ENCODE measurements at places on chromosomes 12 and 14.

- DNase-seq = no peak
Observed at GRCh38 chr14:20667957-20668356, 16.4 kb upstream of the RNASE4 start.

DNA sequence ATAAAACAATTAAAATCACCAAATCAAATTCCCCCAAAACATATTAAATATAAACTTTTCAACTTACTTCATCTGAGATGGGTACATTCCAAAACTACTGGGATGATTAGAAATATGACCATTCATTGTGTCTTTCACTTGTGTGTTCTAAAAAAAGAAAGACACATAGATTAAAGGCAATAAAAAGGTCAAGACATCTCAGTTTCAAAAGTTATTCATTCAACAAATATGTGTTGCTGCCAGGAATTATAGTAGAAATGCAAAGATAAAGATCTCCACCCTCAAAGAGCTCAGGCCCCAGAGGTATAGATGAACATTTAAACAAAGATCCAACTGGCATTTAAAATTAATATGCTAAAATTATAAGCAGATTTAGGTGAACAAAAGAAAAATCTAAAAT lies 106.4 kb downstream of the EPS8 start:
- DNase-seq = no peak

- DNase-seq = peak; percentile 10
Observed at GRCh38 chr14:101022121-101022520, 118.6 kb upstream of the RTL1 start.

- DNase-seq = no peak
Observed at GRCh38 chr12:124715121-124715990, 147.9 kb upstream of the NCOR2 start.

- DNase-seq = no peak
Observed at GRCh38 chr12:91256411-91256810, 73.8 kb upstream of the DCN start.

- DNase-seq = no peak
Observed at GRCh38 chr14:78028471-78028870, 141.7 kb upstream of the NRXN3 start.

GRCh38 chr12:128819293-128820144 lies 4.2 kb downstream of the SLC15A4 start:
- DNase-seq = no peak

GRCh38 chr14:99604766-99605298 lies 825 bp upstream of the CCDC85C start:
- DNase-seq = no peak

DNA sequence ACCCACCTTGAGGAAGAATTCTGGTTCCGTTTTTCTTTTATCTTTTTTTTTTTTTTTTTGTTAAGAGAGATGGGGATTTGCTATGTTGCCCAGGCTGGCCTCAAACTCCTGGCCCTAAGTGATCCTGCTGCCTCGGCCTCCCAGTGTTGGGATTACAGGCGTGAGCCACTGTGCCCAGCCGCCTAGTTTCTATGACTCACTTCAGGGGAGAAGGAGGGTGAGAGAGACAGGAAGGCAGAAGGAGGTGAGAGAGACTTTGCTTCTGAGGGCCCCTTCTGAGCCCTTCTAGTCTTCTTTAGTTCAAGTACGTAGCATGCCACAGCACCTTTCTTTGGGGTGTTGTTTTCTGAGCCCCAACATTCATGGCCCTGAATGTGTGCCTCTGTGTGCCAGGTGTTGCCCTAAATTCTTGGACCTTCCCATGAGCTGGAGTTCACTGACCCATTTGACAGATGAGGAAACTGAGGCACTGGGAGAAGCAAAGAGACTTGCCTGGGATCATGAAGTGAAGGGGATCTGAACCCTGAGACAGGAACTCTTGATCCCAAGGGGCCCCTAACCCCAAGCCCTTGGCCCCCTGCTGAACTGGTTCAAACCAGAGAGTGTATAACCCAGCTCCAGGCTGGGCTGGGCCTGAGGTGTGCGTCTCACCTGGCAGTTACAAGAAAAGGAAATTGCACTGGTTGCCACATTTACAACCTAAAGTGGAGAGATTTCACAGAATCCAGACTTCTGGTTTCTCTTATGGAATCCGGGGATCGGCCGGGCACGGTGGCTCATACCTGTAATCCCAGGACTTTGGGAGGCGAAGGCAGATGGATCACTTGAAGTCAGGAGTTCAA lies 20.8 kb downstream of the SH2B3 start:
- no peak for DNase-seq

GRCh38 chr14:99478128-99478527 lies 2.5 kb downstream of the SETD3 start:
- no peak for DNase-seq

DNA sequence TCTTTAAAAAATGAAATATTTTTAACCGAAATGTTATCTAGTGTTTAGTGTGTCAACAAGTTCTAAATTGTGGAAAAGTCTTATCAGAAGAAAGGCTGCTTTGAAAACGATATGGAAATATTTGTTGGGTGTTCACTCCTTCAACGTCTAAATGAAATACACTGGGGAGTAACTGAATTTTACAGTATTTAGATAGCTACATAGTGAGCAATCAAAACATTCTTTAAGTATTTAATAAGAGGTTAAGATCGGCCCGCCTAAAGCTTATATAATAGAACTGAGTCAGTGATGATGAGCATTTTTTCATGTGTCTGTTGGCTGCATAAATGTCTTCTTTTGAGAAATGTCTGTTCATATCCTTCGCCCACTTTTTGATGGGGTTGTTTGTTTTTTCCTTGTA lies 228.3 kb downstream of the RAD51B start:
- DNase-seq = no peak

DNA sequence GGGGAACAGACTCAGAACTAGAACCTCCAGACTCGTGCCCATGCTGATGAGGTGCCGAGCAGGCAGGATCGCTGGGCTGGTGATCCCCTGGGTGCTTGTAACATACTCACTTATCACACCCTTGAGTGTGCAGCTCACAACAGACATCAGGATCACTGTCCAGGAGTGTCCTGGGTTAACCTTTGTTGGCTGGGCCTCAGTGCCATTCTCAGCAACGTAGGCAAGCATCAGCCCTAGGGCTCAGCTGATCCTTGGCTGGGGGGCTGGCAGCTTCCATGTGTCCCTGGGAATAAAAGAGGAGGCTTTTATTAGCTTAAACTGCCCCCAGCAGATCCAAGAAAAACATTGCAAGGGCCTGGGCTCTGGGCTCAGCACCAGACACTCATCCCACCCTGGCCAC lies 1.6 kb downstream of the TMEM229B start:
- no peak for DNase-seq

- no peak for DNase-seq
Observed at GRCh38 chr12:52210186-52210924, 18.5 kb upstream of the KRT80 start.

DNA sequence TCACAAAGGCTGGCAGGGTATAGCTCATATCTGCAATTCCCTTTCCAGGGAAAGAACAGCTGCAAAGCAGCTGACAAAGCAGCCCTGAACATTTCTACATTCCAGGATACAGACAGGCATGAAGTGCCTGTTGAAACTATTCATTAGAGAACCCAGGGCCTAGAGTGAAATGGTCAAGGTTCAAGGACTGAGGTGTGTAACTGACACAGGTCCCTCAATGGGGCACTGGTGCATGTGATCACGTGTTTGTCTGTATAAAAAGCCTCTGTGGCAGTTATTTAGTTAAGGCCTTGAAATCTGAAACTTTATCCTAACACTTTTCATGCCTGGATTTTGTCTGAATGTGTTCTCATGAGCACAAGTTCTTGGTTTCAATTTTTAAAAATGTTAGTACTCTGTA lies 47.1 kb downstream of the GIT2 start:
- DNase-seq = no peak

DNA sequence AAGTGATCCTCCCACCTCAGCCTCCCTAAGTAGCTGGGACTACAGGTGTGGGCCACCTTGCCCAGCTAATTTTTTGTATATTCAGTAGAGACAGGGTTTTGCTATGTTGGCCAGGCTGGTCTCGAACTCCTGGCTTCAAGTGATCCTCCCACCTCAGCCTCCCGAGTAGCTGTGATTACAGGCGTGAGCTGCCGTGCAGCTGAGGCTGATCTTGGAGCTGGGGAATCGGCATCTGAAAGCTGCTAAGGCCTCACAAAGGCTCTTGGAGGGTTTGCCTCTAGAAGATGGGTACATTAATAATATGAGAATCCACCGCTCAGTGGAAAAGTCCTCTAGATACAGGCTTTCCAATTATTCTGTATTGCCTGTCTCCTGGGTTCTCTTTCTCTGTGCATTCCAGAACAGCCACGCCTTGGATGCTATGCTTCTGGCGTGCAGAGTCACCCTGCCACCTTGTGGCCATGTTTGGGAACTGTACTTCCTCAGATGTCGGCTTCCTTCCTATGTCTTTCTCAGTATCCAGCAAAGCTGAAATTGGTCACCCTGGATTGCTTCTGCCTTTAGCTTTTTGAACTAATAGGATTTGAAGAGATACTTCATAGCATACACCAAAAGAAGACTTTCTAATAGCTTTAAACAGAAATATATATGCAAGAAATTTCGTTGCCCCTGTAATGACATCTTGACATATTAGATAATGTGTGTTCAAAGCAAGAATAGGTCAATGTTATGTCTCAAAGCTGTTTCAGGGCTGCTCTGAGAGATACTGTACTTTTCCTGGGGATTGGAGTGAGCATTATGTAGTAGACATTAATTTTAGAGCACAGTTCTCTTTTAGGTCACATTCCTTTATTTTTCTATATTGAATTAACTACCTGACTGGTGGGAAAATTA lies 75.4 kb downstream of the SNAPC1 start:
- peak; percentile 82 for DNase-seq

DNA sequence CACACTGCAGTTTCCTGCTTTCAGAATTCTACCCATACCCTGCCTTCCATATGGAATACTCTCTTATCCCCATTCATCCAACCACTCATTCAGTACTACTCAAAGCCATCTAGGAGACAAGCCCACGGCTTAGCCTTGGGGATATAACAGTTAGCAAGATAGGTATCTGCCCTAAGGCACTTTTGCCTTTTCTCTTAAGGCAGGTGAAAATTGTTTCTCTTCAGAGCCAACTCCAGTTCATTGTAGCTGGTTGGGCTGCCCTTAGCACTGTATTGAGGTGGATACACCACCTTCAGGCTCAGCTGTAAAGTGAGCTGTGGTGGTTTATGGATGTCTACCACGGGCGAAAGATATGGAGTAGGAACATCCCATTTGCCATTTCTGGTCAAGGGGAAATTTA lies 729.7 kb upstream of the TBX3 start:
- DNase-seq = no peak

- no peak for DNase-seq
Observed at GRCh38 chr14:61187196-61187905, 93.8 kb downstream of the TMEM30B start.

DNA sequence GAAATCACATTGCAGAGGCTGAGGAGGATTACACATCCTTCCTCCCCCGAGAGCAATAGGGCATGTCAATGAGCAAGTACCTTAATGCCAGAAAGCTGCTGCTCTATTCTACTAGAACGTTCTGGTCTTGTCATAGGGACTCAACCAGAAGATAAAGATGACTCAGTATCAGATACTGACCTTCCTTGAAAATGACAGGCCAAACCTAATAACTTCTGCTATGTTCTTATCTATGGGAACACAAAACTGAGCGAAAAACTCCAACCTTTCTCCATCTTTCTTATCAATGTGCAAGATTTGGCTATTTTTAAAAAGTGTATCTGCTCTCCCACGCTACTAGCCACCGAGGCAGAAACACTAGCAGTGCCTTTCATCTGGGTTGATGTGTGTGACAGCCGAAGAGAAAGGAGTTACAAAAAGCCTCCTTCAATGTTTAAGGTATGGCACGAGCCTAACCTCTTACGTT lies 5.5 kb downstream of the CCDC92 start:
- DNase-seq = no peak

- no peak for DNase-seq
Observed at GRCh38 chr12:57451233-57451778, 3.8 kb upstream of the INHBE start.

DNA sequence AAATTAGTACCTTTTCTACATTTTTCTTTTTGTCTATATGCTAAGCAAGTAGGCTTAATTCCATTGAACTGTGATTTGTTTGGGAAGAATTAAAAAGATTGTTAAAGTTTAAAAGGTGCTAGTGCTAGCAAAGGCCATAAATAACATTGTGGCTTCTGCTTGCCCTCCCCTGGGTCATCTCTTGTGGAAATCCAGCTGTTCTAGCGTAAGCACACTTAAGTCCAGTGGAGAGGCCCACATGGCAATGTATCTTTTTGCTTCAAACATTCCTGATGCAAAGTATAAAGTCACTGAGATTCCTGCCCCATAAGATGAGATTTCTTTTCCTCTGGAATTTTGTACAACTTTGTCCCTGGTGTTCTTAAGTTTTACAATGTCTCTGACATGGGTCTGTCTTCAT lies 14.4 kb upstream of the ERGIC2 start:
- DNase-seq = no peak

DNA sequence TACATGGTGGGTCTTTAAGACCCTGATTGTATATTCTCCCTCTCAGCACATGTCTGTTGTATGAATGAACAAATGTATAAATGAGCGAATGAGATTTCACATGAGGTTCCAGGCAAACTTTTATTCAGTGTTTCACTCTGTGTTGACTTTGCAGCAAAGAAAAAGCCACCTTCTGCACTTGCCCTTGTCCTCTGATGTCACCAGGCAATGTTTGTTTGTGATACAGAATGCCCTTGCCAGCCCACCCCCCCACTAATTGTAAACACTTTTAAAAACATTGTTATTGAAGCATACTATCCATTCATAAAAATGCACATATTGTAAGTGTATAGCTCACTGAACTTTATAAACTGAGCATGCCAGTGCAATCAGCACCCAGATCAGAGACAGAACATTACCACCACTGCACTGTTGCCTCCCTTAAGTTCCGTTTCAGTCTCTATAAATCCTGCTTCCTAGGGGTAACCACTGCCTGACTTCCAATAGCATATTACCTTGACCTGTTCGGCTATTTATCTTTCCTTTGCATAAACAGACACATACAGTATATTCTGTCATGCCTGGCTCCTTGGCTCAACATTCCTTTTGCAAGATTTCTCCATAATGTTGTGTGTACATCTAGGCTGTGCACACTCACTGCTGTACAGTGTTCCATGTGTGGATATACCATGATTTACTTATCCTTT lies 11.3 kb upstream of the LTA4H start:
- DNase-seq = no peak

DNA sequence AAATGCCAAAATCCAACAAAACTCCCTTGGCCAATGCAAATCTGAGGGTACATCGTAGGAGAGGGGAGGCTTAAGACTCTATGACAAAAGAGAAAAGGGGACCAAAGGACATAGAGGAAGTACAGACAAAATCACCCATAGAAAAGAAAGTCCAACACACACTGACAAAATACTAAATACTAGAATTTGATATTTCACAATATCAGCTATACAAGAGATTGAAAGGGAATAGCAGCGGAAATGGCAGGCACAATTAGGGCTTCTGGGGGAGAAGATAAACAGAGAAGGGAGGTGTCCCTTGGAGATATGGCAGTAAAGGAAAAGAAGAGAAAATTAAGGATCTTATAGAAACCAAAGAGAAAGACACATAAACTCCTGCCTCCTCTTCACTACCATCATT lies 29.0 kb downstream of the ATP2B1 start:
- no peak for DNase-seq

DNA sequence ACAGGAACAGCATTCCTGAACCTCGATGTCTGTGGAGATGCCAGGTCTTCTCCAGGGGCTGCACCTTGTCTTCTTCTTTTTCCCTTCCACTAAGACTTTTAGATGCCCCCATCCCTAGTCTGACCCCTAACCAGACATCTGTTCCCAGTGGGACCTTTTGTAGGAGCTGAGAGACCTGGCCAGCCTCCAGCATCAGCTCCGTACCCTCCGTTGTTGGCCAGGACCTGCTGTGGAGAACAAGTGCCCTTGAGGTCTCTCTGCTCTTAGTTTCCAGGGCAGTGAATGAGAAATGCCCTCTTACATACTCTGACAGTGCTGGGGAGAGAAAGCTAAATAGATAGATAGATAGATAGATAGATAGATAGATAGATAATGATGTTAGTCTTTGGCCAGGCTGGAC lies 16.8 kb upstream of the SDR39U1 start:
- DNase-seq = no peak

Measured in mesothelial cell of epicardium (in vitro differentiated cells).